ENCODE measurements at places on chromosomes 6 and 20. TPM values are rescaled to one million over a fixed set of nuclear protein-coding genes. Genes with fewer than 3 reads are reported as not detected.
A peak's percentile ranks its signal among the peaks of the same experiment; 100 is the strongest.

The MRAP2 gene
- 3.7 TPM for polyA plus RNA-seq

The RIPOR2 gene
- polyA plus RNA-seq: 8.4 TPM

DNA sequence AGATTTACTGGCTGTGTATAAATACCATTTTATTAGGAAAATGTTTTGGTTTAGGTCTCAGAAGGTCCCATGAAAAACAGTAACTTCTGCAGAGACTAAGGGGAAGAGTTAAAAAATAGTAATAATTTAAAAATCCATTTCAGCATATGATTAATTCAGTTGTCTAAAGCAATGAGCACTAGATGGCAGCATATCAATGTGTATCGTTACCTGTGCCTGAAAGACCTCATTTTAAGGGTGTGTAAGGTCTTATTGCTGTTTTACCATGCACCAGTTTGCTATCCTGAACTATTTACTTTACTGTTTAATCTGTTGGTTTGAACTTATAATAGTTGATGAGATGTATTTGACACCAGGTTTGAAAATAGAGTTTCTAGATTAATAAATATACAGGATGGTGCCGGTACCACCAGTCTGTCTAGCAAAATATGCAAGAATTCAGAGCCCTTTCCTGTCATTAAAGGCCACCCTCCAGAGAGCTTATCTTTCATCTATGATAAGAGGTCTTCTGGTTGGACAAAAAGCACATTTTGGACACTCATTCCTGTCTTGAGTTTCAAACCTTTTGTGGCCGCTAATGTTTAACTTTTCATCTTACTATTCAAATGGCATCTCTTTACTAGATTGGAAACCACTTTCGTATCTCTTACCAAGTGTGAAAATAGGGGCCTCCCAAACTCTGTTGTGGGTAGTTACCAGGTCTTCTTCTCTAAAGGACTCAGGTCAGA, 8.9 kb upstream of the AHI1 start:
- DNase-seq: no peak

DNA sequence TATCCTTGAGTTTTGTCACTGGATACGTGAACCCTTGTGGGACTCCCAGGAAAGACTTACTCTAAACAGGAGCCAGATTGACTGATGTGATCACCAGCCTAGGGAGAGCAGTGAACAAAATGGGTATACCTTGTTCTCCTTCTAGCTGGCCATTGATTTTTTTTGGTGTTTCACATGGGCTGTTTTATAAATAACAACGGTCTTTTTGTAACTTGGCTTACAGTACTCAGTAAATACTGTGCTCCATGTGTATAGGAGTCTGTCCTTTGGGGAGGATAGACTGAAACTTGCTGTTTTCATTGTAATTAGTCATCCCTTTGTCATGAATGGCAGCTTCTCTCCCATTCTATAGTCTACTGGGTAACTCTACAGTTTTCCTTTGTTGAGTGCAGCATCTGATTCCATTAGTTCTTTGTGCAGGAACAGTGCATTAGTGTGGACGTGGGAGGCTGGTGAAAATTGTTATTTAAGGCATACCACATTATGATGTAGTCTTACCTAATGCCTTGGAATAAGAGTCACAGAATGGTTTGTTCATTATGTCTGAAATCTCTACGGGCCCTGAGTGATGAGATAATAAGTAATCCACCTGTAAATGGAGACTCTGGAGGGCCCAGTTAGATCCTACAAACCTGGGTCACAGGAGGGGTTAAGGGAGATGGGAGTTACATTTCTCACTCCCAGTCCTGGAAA, 89.5 kb downstream of the TIAM2 start:
- DNase-seq: no peak

DNA sequence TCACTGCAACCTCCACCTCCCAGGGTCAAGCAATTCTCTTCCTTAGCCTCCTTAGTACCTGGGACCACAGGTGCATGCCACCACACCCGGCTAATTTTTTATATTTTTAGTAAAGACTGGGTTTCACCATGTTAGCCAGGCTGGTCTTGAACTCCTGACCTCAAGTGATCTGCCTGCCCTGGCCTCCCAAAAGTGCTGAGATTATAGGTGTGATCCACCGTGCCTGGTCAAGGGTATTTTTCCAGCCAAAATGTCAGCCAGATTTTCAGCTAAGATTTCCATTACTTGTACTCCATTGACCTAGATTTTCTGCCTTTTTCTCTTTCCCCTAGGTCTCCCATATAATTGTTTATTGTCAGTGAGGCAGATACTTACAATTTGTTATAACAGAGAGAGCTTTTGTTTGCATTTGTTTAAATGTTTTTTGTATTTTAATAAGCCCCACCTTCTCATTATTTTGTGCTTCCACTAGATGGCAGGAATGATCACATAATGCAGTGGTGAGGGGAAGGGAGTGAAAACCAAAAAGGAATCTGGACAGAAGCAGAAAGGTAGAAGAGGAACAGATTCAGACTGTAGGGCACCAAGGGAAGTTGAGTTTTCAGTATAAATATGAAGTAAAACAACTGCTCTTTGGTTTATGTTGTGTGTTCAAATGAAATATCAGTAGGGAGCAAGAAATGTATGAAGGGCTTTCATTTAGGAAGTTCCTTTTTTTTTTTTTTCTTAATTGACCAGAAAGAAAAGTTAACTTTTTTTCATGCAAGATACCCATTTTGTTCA, 29.7 kb downstream of the RPF2 start:
- DNase-seq: no peak

DNA sequence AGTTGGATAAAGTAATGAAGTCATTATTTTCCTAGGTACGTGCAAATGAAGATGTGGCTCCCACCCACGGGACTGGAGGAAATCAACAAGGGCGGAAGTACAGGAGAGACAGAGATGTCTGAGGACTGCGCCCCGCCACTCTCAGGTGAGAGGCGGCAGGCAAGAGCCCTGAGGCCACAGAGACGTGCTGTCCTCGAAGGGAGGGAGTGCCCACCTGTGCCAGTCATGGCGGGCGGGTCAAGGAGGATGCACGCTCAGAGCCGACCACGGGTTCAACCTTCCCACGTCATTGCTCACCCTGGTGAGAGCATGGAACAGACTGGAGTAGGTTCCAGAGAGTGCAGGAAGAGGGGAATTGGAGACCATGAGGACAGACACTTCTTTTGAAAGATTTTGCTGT, 12.7 kb downstream of the CST8 start:
- no peak for DNase-seq

DNA sequence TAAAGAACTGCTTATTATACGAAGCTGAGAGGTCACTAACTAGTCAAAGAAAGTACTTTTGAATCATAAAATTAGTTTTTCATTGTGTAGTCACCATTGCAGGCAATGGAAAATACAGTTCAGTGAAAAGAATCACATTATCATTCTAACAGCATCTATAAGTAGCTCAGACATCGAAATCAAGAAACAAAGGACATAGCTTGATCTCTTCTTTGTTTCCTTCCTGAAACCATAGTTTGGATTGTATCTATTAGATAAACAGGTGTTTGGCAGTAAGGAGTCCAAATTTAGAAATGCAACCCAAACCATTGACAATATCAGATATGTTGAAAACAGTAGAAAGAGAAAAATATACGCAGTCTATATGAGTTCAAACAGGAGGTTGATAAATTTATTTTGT, 697.3 kb downstream of the TFAP2A start:
- no peak for DNase-seq

GRCh38 chr20:62476056-62476838, 452 bp upstream of the GATA5 start:
- no peak for DNase-seq

GRCh38 chr6:53728570-53729194, 63.1 kb upstream of the KLHL31 start:
- DNase-seq: peak; percentile 35

DNA sequence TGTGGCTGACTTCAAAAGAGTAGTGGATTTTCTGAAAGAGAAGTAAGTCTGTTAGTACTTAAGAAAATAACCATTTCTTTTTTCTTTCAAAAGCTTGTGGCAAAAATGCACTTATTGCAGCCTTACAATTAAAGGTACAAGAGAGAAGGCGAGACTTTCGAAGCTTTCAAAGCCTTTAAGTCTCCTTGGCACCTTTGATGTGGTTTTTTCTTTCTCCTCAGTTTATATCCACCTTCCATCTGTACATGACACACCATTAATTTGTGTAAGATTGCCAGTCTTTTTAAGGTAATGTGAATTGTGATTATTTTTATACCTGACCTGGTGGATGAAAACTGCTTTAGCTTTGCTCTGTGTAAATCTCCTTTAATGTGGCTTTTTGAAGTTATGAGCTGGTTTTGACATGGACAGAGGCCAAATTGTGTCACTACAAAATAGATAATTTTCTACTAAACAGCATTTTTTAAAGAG, 466.1 kb downstream of the CDKAL1 start:
- DNase-seq: no peak

The IL17F gene
- 0.53 TPM for polyA plus RNA-seq

DNA sequence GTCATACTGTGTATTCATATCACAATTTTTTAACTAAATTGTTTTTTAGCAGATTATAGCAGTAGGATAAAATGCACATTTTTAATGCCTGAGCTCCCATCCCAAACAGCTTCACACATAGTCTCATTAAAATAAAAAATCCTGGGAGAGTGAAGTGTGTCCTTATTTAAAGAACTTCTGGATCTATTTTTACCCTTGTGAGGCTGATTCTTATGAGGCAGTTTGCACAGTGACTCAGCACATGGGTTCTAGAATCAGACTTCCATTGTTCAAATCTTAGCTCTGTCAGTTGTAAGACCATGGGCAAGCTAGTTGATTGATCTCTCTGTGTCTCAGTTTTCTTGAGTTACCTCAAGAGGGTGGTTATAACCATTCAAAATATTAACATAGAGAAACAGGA, 72.3 kb downstream of the MACROD2 start:
- DNase-seq: no peak

DNA sequence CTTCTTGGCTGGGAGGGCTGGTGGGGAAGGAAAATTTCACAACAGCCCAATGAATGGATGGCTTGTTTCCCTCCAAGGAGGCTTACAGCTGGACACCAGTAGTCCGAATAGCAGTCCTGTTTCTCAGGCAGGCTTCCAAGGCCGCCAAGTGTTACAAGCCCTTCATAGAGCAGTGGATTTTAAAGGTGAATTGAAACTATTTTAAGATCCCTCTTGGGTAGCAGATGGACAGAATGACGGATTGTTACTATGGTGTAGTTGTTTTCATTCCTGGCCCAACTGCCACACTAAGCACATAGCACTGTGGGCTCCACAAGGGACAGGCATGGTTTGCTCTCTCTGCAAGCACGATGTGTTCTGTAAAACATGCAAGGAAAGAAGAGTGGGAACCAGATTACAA, 203.3 kb upstream of the TAB2 start:
- no peak for DNase-seq

- DNase-seq: no peak
Observed at GRCh38 chr20:35739294-35740163, 2.5 kb downstream of the RBM39 start.

DNA sequence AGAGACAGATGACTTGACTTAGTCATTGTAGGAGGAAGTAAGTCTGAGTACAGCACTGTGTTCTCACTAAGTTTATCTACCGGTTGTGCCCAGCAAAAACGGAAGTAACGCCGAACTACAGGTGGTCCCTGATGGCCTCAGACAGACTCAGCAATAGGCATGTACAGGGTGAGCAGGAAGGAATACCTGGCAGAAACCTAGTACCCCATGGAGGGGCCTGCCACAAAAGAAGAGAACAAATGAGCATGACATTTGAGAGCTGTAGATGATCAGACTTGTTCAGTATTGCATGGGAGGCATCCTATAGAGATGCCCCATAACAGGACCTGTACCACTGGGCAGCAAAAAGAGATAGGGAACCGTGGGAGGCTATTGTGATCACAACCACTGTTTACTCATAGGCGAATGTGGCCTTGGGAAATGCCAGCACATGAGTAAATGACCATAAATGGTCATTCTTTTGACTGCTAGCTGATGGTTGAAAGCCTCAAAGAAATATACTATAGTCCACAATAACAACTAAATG, 106.4 kb upstream of the TAB2 start:
- no peak for DNase-seq

The MAS1 gene
- polyA plus RNA-seq: 0.04 TPM

DNA sequence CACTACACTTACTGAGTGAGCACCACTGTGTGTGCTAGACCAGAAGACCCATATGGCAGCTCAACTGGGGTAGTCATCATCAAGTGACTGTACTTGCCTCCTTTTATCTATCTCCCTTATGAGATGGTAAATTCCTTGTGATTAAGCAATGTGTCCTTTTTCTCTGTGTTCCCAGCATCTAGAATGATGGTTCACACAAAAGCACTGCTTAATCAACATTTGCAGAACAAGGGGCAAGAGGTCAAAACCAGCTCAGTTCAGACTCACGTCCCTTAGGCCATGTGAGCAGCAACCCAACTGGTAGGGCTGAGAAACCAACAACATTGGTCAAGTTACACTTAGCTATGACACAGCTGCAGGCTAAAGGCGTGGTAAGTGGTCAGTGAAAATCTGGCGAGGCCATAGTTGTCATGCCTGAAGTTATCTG, 10.0 kb downstream of the TRAM2 start:
- no peak for DNase-seq

The CASS4 gene
- polyA plus RNA-seq: 2.3 TPM

The NKAPL gene
- 2.3 TPM for polyA plus RNA-seq

GRCh38 chr6:87574237-87574804, 15.5 kb downstream of the RARS2 start:
- DNase-seq: no peak

The NKX2-2 gene
- polyA plus RNA-seq: not detected

The FNDC11 gene
- polyA plus RNA-seq: 1.9 TPM

The TFAP2C gene
- 0.88 TPM for polyA plus RNA-seq

DNA sequence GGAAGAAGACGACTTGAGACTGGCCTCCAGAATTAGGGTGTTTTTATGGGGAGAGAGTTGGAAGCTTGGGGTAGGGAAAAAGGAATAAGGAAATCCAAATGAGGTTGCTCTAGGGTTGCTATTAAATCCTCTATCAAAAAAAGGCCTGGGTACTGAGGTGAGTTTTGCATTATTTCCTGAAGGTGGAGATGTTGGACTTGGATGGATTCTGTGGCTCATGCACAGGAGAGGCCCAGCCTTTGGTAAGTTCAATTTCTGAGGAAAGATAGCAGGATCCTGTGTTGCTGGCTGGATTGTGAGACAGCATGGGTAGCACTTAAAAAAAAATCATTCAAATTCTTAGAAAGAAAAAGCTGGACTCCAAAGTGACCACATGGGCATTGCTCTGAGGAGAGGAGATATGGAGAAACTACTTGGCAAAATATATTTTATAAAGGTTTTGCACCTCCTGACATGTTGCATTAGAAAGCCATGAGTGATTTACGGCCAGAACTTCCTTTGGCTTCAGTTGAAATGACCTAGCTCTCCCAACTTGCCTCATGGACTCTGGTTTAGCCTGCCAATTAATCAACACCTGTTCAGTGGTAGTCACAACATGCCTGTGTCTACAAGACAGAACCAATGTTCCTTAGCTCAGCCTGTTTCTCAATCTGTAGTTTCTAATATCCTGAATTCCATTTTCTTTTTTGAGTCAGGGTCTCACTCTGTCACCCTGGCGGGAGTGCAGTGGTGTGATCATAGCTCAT, 152.1 kb upstream of the RALGAPA2 start:
- DNase-seq: peak; percentile 42

The HMGCLL1 gene
- 1.5 TPM for polyA plus RNA-seq

GRCh38 chr20:22963581-22963980, 71.5 kb upstream of the SSTR4 start:
- DNase-seq: no peak

The RANBP9 gene
- polyA plus RNA-seq: 39.9 TPM
